ENCODE measurements at places on chromosomes 5 and 9.

DNA sequence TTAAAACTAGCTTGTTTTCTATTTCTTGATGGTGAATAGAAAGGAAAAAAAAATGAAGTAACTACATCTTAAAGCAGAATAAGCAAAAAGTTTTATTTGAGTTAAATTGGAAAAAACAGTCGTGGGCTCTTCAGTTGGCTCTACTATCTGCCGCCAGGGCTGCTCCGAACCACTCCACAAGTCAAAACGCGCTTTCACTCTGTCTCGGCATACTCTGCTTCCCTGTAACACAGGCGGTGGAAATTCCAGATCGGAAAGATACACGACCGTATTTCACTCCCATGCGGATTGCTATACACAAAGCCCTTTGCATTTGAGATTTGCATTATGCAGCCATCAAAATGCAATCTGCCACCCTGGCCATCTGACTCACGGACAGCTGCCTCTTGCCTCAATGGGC lies 505.6 kb downstream of the IRX1 start:
- H3K4me3 ChIP-seq, result no peak overlapping the region
- DNase-seq, result no peak
- no peaks in the 10 kb centered on the region for H3K36me3 ChIP-seq

DNA sequence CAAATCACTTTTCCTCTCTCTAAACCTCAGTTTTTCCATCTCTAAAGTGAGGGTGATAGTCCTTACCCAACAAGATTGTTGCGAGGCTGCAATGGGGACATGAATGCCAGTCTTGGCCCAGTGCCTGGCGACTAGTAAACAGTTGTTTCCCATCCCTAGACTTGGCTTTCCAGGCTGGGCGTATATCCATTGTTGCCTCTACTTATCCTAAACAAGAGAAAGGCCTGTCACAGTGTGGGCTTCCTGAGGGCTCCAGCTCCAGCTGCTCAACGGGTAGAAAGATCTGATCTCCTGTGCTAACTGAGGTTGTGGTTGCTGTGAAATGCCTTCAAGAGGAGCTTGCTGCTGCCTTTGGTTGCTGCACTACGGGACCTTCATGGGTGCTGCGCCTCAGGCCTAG lies 142.0 kb downstream of the NSG2 start:
- H3K36me3 ChIP-seq, result no peaks in the 10 kb centered on the region
- H3K27ac ChIP-seq, result no peak overlapping the region
- H3K4me3 ChIP-seq, result no peak overlapping the region
- H3K27me3 ChIP-seq, result no peaks in the 10 kb centered on the region

- peak overlapping the region; percentile 90 for H3K4me3 ChIP-seq
- H3K27ac ChIP-seq, result peak overlapping the region; percentile 99
- DNase-seq, result peak; percentile 59
- H3K27me3 ChIP-seq, result no peaks in the 10 kb centered on the region
- H3K4me1 ChIP-seq, result peaks cover 68% of the 10 kb centered on the region
These were observed 1.8 kb downstream of the IL6ST start for GRCh38 chr5:55993013-55993412.

DNA sequence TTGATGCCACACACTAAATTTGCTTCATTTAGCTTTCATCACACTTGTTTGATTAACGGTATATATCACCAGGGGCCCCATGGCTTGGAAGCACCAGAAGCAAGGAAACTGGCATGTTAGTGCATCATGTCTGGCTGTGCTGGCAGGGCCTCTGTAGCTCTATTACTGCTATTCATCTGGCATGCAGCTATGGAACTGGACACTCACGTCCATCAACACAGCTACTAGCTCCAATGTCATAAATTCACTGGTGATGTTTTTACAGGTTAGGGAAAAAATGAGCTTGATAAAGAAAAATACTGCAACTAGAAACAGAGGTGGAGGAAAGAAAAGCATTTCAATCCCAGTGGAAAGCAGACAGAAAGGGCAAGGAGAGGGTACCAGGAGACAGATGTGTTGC lies 343.2 kb downstream of the DEPDC1B start:
- DNase-seq, result no peak
- H3K4me3 ChIP-seq, result no peak overlapping the region
- H3K4me1 ChIP-seq, result peaks cover 30% of the 10 kb centered on the region
- H3K27me3 ChIP-seq, result no peaks in the 10 kb centered on the region
- no peak overlapping the region for H3K27ac ChIP-seq
- no peaks in the 10 kb centered on the region for H3K36me3 ChIP-seq

DNA sequence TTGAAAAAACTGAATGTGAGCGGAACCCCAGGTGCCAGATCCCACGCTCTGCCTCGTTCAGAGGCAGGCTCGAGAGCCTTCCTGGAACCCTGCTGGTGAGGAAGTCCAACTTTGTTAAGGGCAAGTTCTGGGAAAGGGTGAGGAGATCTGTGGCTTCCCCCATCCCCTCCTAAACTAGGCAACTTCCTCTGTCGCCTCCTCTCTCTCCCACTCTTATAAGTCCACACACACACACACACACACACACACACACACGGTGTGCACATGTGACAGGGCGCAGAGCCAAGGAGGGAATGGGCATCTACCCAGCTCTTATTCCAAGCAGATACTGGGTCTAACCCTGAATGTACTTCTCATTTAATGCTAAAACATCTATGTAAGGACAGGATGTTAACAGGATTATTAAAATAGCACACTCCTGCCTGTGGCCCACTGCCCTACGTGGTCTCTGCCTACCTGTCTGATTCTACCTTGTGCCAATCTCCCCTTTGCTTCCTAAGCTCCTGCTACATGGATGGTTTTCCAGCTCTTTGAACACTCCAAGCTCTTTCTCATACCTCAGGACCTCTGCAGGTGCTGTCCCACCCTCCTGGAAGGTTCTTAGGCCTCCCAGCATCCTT lies 72.4 kb upstream of the FBXW11 start:
- H3K27ac ChIP-seq, result peak overlapping the region; percentile 34
- DNase-seq, result peak; percentile 54
- peaks cover 71% of the 10 kb centered on the region for H3K36me3 ChIP-seq

- H3K4me1 ChIP-seq, result no peaks in the 10 kb centered on the region
- H3K36me3 ChIP-seq, result no peaks in the 10 kb centered on the region
- H3K27ac ChIP-seq, result no peak overlapping the region
- no peak for DNase-seq
- H3K4me3 ChIP-seq, result no peak overlapping the region
These were observed 24.9 kb upstream of the CEP120 start for GRCh38 chr5:123448017-123448617.

DNA sequence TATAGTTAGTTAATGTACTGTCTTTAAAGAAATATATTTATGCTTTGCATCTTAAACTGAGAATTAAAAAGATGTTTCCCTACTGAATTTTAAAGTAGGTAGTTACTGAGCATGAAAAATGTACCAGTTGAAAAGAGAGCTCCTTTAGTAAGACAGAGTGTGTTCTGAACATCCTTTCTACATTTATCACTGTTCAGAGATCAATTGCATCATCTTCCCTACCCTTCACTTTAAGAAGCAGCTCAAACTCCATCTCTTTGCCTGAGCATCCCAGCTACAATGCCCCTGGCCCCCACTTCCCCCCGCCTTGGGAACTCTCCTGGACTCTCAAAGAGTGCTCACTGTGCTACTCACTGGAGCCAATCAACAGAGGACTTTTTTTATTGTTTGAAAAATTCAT lies 164.7 kb downstream of the GNAQ start:
- H3K4me3 ChIP-seq, result no peak overlapping the region
- no peak overlapping the region for H3K27ac ChIP-seq
- no peak for DNase-seq
- H3K36me3 ChIP-seq, result peaks cover 2% of the 10 kb centered on the region
- H3K4me1 ChIP-seq, result peaks cover 11% of the 10 kb centered on the region
- H3K27me3 ChIP-seq, result no peaks in the 10 kb centered on the region

Data from stomach (tissue), 19 donors.